HuH-7 (cell line): ENCODE measurements at places on chromosomes 1 and 21.

DNA sequence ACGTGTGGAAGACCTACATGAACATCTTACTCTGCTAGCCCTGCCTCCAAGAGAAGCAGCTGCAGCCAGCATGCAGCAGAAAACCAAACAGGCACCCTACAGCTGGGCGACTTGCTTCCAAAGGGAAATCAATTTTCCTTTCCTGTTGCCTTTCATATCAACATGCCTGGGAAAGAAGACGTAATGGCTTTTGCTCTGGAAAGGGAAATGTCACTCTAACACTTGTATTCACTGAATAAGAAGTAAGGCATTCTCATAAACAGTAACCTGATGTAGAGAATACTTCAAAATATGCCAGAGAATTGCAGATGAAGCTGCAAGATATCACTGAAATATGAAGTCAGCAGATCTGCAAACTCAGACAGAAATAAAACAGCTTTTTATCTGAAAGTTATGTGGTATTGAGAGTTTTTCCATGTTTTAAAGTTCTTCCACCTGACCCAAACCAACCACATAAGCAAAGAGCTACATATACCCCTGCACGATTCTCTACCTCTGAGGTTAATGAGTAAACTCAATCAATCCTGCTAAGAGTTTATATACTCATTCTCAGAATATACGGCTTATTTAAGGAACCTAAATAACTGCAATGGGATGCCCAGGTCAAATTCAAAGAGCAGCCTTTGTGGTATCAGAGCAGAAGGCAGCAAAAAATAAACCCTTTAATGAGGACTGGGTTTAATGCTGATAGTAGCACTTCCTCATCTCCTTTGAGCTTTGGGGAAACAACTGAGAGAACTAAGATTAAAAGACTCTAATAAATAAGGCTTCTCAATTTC is 150.9 kb downstream of the RERE start:
- no peak for DNase-seq

GRCh38 chr1:70627910-70628309 is 216.8 kb downstream of the CTH start:
- DNase-seq, result no peak

DNA sequence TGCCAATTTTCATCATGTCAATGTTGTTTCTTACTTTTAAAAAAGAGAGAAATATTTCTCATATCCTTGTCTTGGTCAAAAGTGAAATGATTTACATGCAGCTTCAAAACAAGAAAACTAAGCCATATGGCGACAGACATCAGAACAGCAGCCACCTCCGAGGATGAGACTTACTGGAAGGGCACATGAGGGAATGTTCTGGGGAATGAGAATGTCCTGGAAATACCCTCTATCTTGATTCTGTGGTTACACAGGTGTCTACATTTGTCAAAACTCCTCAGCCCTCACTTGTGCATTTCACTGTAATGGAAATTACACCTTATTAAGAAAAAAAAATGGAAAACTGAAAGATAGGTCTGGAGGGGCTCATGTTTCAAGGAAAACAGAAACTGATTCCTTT is 14.2 kb upstream of the ECE1 start:
- DNase-seq, result no peak

GRCh38 chr1:14635421-14635820 is 36.9 kb downstream of the KAZN start:
- DNase-seq, result no peak

DNA sequence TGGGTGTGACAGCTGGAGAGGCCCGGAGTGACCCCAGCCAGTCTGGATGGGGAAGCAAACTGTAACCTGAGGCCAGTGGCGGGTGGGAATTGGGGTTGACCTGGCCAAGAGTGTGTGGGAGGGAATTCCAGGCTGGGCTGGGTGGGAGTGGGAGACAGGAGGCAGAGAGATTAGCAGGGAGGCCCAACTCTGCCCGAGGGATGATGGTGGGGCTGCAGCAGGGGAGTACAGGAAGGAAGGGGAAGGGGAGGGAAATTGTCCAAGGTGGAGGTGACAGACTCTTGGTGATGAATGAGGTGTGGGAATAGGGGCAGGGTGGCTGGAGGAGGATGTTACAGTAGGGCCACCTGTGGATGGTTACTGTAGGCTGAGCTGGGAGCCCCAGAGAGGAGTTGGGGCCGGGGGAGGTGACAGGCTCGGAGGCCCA is 40.4 kb downstream of the HUNK start:
- DNase-seq, result no peak
